Fibroblast of the aortic adventitia (primary cell): ENCODE measurements at places on chromosomes 13 and 19. TPM values are rescaled to one million over a fixed set of nuclear protein-coding genes. Genes with fewer than 3 reads are reported as not detected.

The FSTL3 gene
- 14.8 and 148 TPM in 2 replicates for total RNA-seq

The SMIM44 gene
- not detected in 2 replicates for total RNA-seq

The ERICH6B gene
- not detected in 2 replicates for total RNA-seq

The SSBP4 gene
- total RNA-seq: 66.7 and 76.4 TPM in 2 replicates

The ZNF888 gene
- total RNA-seq: 0.82 and 4.7 TPM in 2 replicates

The FLT1 gene
- 0.36 and 1.3 TPM in 2 replicates for total RNA-seq

The CYP4F3 gene
- not detected in 2 replicates for total RNA-seq

The CASP14 gene
- not detected in 2 replicates for total RNA-seq

The CNMD gene
- total RNA-seq: not detected in 2 replicates

The FAM83E gene
- 0.18 TPM in 1 of 2 replicates, not detected in the other for total RNA-seq

The GYS1 gene
- total RNA-seq: 5.5 and 38.6 TPM in 2 replicates

The PSG6 gene
- total RNA-seq: not detected in 2 replicates

The IFNL1 gene
- total RNA-seq: not detected in 2 replicates

The ACP7 gene
- 0.45 TPM in 1 of 2 replicates, not detected in the other for total RNA-seq

The CACNA1A gene
- 13.7 and 42.8 TPM in 2 replicates for total RNA-seq

The KLK12 gene
- not detected in 2 replicates for total RNA-seq

The ADGRE2 gene
- total RNA-seq: 0.09 TPM in 1 of 2 replicates, not detected in the other

The IL27RA gene
- total RNA-seq: 0.63 and 0.82 TPM in 2 replicates

The DENND1C gene
- not detected in 2 replicates for total RNA-seq

The TEX101 gene
- total RNA-seq: not detected in 2 replicates

The HTR2A gene
- total RNA-seq: 0.82 and 6.0 TPM in 2 replicates

The KLK2 gene
- total RNA-seq: not detected in 2 replicates

The ZNF431 gene
- 5.1 and 10.1 TPM in 2 replicates for total RNA-seq

The JSRP1 gene
- 0.27 and 0.74 TPM in 2 replicates for total RNA-seq

The RFPL4A gene
- total RNA-seq: not detected in 2 replicates

The ONECUT3 gene
- not detected in 2 replicates for total RNA-seq

The ZNF724 gene
- 3.1 and 15.1 TPM in 2 replicates for total RNA-seq

The KCNC3 gene
- total RNA-seq: not detected in 2 replicates

The UFM1 gene
- total RNA-seq: 65.3 and 134 TPM in 2 replicates

The LMTK3 gene
- total RNA-seq: not detected in 2 replicates

The C13orf42 gene
- total RNA-seq: not detected in 2 replicates

The IGSF23 gene
- total RNA-seq: not detected in 2 replicates

The C19orf33 gene
- 0.45 and 1.7 TPM in 2 replicates for total RNA-seq

The HS6ST3 gene
- 0.36 TPM in 1 of 2 replicates, not detected in the other for total RNA-seq

The GSX1 gene
- total RNA-seq: not detected in 2 replicates

The GRK1 gene
- not detected in 2 replicates for total RNA-seq

The CGB2 gene
- not detected in 2 replicates for total RNA-seq

The CTXN1 gene
- total RNA-seq: 2.8 and 4.1 TPM in 2 replicates

The CGB7 gene
- total RNA-seq: 0.09 TPM in 1 of 2 replicates, not detected in the other

The PPP5C gene
- total RNA-seq: 14.9 and 52.4 TPM in 2 replicates

The PTPRS gene
- total RNA-seq: 126 and 193 TPM in 2 replicates

The DEDD2 gene
- total RNA-seq: 11.1 and 13.5 TPM in 2 replicates

The ITPKC gene
- total RNA-seq: 12.7 and 15.2 TPM in 2 replicates

The TTYH1 gene
- not detected in 2 replicates for total RNA-seq

The ANKRD10 gene
- total RNA-seq: 76.5 and 84.2 TPM in 2 replicates

The DYRK1B gene
- total RNA-seq: 15.5 and 21.8 TPM in 2 replicates

The ZSCAN18 gene
- 7.6 and 50.7 TPM in 2 replicates for total RNA-seq

The FUT6 gene
- total RNA-seq: not detected in 2 replicates

The TNFRSF19 gene
- 0.08 and 7.3 TPM in 2 replicates for total RNA-seq

The IL17D gene
- 1.6 and 5.0 TPM in 2 replicates for total RNA-seq

The RRAS gene
- total RNA-seq: 13.7 and 52.4 TPM in 2 replicates

The SLC10A2 gene
- total RNA-seq: not detected in 2 replicates

The PALM3 gene
- 0.16 TPM in 1 of 2 replicates, not detected in the other for total RNA-seq

The SMIM24 gene
- total RNA-seq: not detected in 2 replicates

The KISS1R gene
- not detected in 2 replicates for total RNA-seq
